ENCODE measurements at places on chromosomes 2 and 18.

DNA sequence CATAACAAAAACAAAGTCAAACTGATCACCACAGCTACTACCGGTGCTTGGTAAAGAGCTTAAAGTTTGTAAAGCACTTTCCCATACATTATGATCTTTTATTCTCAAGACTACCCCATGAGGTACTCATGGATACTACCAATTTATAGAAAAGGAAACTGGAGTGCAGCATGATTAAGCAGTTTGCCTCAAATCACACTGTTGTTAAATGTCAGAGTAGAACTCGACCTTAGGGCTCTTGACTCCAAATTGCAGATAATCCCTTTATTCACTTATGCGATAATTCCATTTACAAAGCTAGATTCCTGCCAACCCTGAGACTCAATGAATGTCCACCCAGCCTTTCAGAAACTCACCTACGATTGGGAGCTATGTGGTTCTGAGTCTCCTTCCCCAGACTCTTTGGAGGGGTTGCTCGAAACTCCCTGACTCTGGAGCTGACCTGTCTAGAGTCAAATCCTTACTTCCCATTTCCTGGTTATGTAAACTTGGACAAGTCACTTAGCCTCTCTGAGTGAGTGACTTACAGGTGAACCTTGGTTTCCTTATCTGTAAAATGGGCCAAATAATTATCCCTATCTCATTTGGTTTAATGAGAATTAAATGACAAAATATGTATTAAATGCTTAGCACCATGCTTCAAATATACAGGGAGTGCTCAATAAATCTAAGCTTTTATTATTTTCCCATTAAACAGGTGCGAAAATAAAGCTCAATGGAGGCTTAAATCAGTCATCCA is 47.4 kb downstream of the PSD4 start:
- DNase-seq: no peak

DNA sequence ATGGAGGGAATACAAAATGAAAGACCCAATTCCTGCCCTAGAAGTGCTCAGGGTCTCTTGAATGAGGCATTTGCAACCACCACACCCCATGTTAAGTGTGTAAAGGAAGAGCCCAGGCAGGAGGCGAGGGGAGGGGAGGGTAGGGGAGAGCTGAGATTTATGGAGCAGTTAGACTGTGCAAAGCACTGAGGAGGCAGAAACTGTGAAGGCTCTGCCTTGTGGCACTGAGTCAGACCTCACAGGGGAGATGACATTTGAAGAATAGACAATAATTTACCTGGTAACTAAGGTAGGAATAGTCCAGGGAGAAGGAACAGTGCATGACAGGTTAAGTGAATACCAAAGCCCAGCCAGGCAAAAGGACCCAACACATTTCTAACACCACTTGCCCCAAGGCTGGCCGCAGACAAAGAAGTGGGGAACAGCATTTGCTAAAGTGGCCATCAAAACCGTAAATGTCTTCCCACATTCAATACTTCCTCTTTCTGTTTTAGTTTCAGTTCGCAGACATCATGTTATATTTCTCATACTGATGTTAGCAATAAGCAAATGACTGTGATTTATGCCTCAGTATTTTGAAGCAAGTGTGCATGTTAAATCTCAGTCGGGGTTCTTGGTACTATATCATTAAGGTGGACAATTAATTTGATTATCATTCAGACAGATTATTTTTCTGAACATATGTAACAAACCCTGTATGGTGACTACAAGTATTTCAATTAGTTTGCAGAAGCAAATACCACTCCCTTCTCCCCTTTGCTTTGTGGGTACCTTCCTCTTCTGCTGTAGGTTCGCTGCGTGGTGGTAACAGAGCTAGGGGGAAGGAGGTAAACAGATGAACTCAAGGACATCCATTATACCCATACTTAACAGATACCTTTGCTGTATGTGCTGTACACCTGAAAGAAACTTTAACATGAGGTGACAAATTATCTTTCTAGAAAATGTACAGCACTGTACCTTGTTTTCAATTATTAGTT is 27.5 kb downstream of the CDH20 start:
- no peak for DNase-seq

GRCh38 chr2:104820126-104820525 is 33.8 kb upstream of the POU3F3 start:
- DNase-seq: no peak

DNA sequence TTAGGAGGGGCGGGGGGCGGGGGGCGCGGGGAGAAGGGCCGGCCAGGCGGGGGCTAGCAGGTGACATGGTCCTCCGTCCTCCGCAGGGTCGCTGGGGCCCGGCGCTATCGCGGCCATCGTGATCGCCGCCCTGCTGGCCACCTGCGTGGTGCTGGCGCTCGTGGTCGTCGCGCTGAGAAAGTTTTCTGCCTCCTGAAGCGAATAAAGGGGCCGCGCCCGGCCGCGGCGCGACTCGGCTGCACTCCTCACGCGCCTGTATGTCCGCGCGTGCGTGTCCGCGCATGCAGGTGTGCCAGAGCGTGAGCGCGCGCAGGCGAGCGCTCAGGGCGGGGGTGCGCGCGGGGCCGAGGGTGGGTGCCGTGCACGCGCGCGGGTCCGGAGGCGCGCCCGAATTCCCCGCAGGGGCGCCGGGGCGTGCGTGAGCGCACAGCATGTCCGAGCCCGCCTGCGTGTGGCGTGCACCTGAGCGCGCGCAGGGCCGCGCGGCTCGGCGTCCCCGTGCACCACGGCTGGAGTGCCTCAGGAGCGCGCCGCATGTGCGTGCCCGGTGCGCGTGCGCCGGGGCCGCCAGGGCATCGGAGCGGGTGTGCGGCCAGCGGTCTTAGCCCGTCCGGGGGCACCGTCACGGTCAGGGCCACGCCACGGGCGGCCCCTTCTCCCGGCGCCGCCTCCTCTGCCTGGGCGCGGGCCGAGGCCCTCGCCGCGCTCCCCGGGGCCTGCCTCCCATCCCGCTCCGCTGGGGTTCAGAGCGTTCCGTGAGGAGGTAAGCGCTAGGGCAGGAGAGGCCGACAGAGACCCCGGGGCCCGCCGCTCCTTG is 6.3 kb downstream of the SNORC start:
- no peak for DNase-seq

DNA sequence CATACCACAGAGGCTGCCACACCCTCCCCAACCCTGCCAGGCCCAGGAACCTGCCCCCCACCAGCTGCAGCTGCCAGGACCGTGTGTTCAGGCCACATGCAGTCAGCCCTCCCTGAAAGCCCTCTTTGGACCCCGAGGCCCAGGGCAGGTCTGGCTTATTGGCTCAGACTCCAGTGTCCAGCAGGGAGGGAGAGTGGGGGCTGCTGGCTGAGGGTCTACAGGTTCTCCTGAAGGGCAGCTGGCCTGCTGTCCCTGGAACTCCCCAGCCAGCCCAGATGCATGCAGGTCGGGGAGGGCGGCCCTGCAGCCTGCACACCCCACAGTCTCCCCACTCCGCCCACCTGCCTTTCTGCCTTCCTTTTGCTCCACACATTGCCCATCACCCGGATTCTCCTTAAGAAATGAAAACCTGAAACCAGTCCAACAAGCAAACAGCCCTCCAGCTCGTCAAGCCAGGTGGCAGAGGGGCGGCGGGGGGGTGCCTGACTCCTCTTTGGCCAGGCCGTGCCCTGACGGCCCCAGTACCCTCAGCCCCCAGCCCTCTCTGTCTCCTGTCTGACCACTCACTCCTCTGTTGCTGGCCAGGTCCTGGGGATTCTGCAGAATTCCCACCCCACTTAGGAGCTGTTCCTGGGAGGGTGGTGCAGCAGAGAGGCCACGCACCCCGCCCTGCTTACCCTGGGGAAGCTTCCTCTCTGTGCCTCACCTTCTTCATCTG is 18.0 kb downstream of the GPR35 start:
- DNase-seq: no peak

GRCh38 chr2:81942136-81942680 is 1637.7 kb upstream of the LRRTM1 start:
- no peak for DNase-seq

All from hematopoietic multipotent progenitor cell treated with erythropoietin and hydrocortisone succinate and interleukin-3 and kit ligand, for 17 days (in vitro differentiated cells).